ENCODE measurements at places on chromosomes 4 and X.

- no peak for DNase-seq
These were observed 1.8 kb downstream of the TBC1D1 start for GRCh38 chr4:37892641-37893040.

- no peak for DNase-seq
These were observed 22.8 kb upstream of the PRKG2 start for GRCh38 chr4:81237791-81238190.

GRCh38 chrX:150935467-150935866, 37.0 kb upstream of the CD99L2 start:
- DNase-seq: no peak

GRCh38 chr4:24933684-24934275, 20.9 kb upstream of the CCDC149 start:
- no peak for DNase-seq

DNA sequence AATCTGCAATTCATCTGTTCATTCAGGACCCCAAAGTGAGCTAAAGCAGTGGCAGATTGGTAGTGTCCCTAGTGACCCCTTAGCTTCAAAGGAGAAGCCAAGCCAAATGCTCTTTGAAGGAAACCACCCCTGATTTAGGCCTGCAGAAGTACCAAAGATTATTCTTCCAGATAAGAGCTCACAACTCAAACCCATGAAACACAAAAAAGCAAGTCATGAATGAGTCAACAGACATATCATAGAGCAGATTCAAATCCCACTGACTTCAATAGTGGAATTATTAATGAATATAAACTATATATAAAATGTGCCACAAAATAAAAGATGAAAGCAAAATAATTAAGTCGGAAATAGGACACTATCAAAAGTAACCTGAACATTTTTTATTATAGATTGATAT, 197.6 kb downstream of the SCFD2 start:
- DNase-seq: no peak

- DNase-seq: no peak
These were observed 25.9 kb upstream of the NYX start for GRCh38 chrX:41421071-41421729.

- DNase-seq: no peak
These were observed 57.8 kb downstream of the AFM start for GRCh38 chr4:73539386-73539785.
